ENCODE measurements at places on chromosomes 3 and 15.

DNA sequence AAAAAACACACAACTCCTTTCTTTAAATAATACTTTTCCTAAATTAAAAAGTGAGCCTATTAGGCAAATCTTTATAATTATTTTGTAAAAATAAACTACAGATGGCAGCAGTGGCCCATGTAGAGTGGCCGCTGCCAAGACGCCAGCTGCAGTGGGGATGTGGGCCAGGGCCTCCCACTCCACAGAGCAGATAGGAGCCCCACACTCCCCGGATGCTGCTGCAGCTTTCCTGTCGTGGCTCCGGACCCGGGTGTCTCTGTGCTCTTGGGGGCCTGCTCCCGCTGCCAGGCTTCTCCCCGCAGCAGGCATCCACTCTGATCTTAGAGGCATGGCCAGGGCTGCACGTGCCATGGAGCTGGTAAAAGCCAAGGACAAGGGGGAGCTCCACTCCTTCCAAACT lies 67.5 kb downstream of the PROS1 start:
- DNase-seq: no peak

DNA sequence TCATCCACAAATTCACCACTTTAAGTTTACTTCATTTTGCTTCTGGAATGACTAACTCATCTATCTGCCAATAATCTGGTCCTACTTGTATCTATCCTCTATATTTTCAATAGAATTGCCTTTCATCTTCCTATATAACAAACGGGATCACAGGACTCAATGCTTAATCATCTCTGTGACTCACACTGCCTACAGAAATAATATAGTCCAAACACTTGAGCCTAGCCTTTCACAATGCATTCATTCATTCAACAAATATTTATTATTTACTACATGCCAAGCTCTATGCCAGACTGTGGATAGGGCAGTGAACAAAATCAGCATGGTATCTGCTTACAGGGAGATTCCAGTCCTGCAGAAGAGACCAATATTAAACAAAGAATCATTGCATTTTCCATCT lies 16.6 kb upstream of the AGTR1 start:
- DNase-seq: no peak

GRCh38 chr15:75178171-75178937 lies 23.3 kb upstream of the C15orf39 start:
- DNase-seq: no peak

- DNase-seq: no peak
These were observed 331.5 kb downstream of the PTPRG start for GRCh38 chr3:61892891-61893290.

- no peak for DNase-seq
These were observed 103.0 kb upstream of the HES1 start for GRCh38 chr3:194032828-194033435.

- peak; percentile 70 for DNase-seq
These were observed 26.4 kb upstream of the ATP8B4 start for GRCh38 chr15:50145451-50145872.

GRCh38 chr3:143634427-143634826 lies 213.8 kb downstream of the SLC9A9 start:
- no peak for DNase-seq

DNA sequence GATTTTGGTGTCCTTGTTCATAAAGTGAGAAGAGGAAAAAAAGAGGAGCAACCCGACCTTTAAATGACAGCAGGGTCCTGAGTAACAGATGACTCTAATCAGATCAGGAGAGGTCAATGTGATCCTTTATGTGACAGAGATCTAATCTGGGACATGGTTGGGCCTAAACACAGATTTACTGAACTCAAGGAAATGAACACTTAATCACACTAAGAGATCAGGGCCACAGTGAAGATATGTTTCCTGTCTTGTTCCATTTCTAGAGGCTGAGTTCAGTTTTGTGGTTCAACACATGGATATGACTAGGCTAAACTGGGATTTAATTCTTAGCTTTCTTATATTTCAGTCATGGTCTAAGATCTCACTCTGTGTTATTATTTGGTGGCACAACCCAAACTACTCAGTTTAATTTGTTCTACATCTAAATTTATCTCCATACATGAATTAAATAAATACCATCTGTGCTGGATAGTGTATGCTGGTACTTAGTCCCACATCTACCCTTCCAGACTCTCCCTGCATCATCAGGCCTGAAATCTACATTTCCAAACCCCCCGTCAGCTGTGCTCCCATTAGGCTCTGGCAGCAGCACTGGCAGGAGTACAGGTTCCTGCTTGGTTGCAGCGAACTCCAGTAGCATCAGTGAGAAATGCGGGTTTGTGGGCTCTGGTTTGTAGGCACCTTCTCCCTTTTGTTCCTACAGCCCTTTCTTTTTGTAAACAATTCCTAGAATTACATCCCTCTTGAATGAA lies 22.6 kb downstream of the SFMBT1 start:
- DNase-seq: no peak

GRCh38 chr15:35557544-35557943 lies 11.6 kb upstream of the DPH6 start:
- no peak for DNase-seq

DNA sequence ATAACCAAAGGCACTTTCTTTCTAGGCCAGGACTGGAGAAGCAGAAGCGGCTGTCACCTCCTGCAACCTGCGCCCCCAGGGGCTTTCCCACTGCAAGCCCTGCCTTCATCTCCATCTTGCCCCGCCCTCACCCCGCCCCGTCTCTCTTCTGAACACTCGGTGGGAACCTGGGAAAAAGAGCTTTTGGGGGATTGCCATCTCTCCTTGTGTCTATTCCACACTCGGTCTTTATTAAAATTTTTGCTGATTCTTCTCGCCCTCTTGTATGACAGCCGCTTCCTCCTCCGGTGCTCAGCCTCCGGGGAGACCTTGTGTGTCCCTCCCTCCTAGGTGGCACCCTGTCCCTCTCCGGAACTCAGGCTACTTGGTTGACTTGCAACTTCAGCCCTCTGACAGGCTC lies 41.9 kb upstream of the SPESP1 start:
- DNase-seq: no peak

DNA sequence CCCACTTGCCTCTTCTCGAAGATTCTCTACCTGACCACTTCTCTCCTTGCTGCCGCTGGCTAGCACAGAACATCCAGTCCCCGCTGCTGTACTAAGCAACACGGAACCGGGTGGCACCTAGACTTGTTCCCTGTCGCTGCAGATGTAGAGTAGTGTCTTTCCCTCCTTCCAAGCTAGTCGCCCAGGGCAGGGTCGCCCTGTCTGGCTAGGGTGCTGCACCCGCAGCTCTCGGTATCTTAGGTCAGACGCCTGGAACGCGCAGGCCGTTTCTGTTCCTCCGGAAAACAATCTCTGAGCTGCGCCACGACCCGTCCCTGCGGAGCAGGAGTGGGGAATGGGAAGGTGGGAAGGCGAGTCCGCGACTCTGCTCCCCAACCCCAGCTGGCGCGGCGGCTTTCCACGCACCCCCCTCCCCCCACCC lies 758 bp upstream of the SNX33 start:
- DNase-seq: no peak

GRCh38 chr3:135231737-135232136 lies 436.7 kb downstream of the EPHB1 start:
- DNase-seq: no peak

DNA sequence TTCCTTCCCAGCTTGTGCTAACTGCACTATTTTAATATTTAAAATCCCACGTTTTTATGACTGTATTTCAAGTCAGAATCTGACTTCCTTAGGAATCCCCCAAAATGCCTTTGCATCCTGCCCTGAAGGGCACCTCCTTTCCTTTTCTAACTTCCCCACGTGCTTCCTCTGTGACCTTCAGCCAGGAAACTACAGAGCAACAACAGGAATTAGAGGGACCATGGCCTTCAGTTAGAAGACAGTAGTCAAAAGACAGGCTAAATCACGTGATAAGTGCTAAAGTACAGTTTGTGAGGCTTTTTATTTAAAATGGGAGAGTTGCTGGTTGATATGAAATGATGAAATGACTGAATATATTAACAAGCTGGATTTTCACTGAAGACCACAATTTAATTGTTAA lies 11.8 kb upstream of the ABHD10 start:
- DNase-seq: no peak

- no peak for DNase-seq
These were observed 451.0 kb downstream of the EPHB1 start for GRCh38 chr3:135246027-135246426.

DNA sequence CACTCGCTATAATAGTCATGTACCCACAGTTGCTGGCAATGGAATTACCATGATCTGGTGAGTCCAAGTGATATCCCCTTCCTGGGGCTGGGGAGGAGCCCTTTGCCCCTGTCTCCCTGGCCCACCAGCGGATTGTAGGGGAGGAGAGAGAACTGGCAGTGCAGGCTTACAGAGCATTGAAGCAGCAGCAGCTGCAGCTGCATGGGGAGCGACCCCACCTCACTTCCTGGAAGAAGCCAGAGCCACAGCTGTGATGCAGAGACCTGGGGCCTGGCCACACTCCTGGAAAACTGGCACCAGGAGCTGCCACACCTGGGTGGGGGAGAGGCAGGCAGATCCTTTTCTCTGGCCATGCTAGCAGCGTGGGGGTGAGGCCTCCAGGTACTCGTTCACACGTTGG lies 300.1 kb upstream of the PROK2 start:
- DNase-seq: no peak

- DNase-seq: no peak
These were observed 392.8 kb downstream of the TIGIT start for GRCh38 chr3:114686621-114687020.

GRCh38 chr3:65706301-65706700 lies 332.4 kb downstream of the MAGI1 start:
- DNase-seq: no peak

DNA sequence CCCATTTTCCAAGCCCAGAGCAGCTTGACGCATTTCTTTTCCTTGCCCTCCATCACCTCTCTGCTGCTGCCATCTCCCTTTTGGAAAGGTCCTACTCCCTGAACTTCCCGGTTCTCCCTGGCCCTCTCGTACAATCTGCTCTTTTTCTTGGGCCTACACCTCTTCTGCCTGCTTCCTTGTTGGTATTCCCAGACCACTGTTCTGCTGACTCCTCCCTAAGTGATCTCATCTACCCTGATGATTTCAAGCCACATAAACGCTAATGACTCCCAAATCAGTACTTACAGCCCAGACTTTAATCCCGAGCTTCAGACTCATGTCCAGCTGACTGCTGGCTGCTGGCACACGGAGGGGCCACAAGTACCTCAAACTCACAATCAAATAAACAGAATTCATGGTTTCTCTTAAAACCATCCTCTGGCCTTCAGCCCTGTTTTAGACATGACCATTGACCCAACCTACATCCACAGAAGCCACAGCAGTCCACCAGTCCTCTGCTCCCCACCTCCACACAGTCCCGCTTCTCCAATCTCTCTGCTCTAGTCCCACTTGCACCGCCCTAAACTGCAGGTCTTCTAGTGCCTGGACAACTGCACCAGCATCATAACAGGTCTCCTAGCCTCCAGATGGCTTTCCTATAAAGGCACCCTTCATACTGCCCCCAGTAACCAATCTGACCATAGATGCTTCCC lies 57.6 kb downstream of the AAGAB start:
- DNase-seq: no peak

DNA sequence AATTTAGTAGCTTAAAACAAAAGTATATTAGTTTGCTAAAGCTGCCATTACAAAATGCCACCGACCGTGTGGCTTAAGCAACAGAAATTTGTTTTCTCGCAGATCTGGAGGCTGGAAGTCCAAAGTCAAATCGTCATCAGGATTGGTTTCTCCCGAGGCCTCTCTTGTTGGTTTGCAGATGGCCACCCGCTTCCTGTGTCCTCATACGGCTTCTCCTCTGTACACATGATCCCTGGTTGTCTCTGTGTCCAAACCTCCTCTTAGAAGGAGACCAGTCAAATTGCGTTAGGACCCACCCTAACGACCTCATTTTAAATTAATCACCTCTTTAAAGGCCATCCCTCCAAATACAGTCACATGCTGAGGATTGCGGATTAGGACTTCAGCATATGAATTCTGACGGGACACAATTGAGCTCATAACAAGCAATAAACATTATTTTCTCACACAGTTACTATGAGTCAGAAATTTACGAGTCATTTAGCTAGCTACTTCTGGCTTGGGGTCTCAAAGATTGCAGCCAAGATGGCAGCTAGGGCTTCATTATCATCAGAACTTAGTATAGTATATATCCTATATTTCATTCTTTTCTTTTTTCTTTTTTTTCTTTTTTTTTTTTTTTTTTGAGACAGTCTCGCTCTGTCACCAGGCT lies 58.4 kb downstream of the RPL39L start:
- no peak for DNase-seq

- no peak for DNase-seq
These were observed 96.0 kb upstream of the NPHP3 start for GRCh38 chr3:132818251-132818650.

GRCh38 chr3:64058566-64058965 lies 35.3 kb upstream of the PSMD6 start:
- DNase-seq: no peak

DNA sequence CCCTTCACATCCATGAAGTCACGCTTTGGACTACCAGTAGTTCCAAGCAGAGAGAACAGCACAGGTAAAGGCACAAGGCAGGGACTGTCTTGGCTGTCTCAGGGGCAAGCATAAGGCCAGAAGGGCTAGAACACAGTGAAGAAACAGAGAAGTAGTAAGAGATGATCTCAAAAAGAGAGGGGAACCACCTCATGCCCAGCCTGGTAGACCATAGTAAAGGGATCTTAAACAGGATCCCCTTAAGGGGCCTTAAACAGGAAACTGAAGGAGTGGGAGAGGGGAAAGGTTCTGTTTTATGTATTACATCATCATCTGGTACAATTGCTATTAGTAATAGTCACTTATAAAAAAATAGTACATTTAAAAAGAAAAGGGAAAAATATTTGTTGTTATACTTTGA lies 25.8 kb downstream of the P2RY1 start:
- no peak for DNase-seq

DNA sequence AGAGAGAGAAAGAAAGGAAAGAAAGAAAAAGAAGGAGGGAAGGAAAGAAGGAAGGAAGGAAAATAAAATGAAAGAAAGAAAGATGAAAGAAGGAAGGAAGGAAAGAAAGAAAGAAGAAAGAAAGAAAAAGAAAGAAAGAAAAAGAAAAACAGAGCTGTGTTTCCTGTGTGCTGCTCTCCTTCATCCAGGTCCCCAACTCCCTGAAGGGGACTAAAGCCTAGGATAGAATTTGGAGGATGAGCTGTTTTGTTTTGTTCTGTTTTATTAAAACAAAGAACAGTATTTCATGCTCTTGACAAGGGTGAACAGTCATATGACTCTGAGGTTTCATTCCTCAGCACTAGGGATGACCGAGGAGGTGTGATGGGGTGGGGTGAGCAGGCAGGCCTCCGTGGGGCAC lies 164.8 kb upstream of the NDN start:
- no peak for DNase-seq

DNA sequence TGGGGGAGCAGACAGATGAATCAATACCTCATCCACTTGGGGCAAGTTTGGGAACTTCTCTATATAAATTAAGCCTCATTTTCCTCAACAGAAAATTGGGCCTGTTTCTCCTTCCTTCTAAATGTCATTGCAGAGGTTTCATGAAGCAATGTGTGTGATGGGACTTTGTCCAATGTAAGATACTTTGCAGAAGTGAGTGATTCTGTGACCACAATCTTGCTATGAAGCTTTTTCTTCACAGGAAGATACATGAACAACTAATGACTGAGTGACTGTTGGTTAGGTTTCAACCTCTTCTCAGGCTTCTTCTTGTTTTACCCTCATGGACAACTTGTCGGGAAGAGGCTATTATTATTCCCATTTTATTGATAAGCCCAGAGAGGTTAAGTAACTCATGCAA lies 11.0 kb downstream of the TMEM45A start:
- no peak for DNase-seq

GRCh38 chr15:37135225-37135624 lies 34.9 kb upstream of the MEIS2 start:
- DNase-seq: no peak

GRCh38 chr3:77066829-77067228 lies 26.9 kb downstream of the ROBO2 start:
- no peak for DNase-seq

All from NCI-H1092 (cell line).